Effector memory CD8-positive, alpha-beta T cell (primary cell): ENCODE measurements at places on chromosomes 5 and 9.

DNA sequence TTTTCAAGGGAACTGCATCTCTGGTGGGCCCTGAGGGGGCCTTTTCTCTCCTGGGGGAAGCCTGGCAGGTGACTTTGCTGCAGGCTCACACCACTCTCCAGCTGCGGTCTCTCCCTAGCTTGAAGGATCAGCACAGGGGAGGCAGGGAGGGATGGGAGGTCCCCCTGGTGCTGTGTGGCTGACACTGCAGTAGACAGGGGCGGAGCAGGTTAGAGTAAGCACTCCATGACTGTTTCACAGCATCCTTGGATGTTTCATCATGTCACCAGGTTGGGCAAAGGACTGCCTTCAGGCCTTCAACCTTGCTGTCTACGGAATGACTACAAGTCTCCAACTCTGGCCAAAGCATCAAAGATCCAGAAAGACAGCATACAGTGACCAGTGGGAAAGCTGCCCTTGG lies 470.7 kb downstream of the CDK5RAP2 start:
- DNase-seq: no peak

DNA sequence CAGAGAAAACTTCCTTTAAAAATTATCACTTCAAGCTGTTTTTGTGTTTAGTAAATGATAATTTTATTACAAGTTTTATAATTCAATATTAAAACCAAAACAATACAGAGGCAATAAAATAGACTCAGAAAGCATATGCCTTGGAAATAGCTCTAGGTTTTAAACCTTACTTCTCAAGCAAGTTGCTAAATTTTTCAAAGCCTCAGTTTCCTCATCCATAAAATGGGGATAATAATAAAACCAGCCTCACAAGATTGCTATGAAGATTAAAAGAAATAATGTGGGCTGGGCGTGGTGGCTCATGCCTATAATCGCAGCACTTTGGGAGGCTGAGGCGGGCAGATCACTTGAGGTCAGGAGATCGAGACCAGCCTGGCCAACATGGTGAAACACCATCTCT lies 62.8 kb downstream of the TTLL11 start:
- DNase-seq: no peak

GRCh38 chr5:2841208-2841607 lies 89.7 kb upstream of the IRX2 start:
- no peak for DNase-seq

DNA sequence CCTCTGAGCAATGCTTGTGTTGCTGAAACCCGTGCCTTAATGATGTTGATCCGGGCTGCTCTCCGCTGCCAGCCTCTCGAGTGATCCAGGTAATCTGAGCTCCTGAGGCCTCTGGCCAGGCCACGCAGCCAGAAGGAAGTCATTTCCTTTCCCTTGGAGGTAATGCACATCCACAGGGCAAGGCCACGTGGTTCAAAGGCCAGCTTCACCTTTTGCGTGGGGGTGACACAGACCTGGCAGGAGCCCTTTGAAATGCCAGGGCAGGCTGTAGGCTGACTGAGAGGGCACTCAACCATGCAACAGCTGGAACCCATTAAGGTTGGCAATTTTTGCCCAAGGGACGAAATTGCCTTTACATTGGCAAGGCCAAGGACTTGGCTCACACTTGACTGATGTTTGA lies 80.4 kb downstream of the LIX1 start:
- no peak for DNase-seq

DNA sequence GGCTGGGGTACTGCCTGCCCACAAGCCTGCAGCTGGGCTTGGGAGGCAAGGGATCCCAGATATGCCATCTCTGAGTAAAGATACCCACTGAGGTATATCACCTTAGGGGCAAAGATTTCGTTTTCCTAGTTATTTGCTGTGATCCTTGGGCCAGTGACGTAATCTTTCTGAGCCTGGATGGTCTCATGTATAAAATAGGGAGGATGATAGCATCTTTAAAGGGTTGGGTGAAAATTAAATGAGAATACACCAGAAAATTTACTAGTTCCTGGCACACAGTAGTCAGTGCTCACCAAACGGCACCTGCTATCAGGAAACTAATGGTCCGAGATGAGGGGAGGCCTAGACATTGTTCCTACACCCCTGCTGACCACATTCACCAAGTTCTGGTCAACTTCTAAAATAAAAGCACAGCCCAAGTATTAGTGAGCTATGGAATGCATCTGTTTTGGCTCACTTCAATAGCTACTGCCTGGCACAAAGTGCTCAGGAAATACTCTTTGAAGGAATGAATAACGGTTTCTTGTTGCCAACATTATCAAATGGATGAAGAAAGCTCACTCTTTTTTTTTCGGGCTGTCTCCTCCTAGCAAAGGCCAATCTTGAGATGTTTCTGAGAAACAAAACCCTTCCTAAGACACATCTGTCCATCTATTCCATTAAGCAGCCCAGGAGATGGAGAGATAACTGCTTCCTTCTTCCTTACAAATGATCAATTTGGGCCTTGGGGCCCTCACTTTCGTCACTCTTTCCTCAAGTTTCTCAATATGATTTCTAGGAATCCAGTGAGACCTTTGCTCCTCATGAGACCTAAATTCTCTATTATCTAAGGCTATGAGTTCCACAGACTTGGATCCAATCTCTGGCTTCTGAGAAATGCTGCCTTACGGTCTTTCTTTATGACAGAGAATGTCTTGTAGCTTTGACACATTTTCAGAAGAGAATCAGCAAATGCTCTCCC lies 98.2 kb downstream of the DPYSL3 start:
- no peak for DNase-seq

- no peak for DNase-seq
Measured at GRCh38 chr5:62340392-62340791, 34.4 kb downstream of the KIF2A start.

DNA sequence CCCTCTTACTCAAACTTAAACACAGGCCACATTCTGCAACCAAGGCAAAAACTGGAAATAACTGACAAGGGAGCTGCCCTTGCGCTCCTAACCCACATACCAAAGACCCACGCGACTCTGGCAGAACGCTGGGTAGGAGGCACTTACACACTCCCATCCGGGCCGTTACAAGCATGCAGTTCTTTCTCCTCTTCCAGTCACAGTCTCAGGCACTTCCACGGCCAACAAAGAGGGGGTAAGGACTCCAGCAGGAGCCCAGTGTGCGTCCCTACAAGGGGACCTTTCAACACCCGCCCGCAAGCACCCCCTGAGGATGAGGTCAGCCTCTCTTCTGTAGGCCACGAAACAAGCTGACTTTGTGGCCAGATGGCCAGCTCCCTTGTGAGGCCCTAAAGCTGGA lies 57.4 kb downstream of the SERINC5 start:
- DNase-seq: no peak

DNA sequence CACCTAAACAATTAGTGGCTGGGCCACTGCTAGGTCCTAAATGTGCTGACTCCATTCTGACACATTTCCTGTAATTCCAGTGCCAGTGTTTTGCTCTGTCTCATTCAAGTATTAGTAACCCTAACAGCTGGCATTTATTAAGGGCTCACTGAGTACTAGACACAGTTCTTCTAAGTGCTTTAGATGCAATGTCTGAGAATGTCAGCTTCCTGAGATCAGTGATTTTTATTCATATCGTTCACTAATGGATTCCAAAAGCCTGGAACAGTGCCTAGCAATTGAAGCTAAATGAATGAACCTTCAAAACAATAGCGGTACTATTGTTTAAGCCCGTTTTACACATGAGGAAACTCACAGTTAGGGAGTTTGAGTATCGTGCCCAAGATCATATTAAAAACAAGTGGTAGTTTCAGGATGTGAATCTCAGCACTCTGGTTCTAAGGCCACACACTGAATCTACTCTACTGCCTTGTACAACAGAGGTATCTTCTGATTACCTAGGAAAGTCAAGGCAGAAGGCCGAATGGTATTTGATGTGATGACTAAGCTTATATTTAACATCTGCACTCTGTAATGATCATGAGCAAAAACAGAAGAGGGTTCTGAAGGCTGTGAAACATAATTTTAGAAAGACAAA lies 304.0 kb downstream of the PJA2 start:
- no peak for DNase-seq

- DNase-seq: no peak
Measured at GRCh38 chr9:98193336-98193944, 1.0 kb upstream of the CORO2A start.

GRCh38 chr9:11595756-11596155 lies 983.0 kb upstream of the PTPRD start:
- no peak for DNase-seq

DNA sequence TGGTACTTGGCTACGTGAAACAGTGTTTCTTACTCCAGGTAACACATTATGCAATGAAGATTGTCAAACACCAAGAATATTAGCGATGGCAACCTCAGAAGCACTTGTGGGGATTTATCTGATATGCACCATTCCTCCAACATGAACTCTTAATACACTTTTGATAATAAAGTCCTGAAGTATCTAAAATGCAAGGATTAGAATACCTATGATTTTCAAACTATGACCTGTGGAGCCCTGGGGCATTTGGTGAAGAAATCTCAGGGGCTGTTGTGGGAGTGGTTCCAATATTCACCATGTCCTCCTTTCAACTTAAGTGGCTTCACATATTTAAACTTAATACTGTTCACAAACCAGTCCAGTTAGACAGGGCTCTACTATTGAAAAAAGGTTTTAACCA lies 214.6 kb upstream of the POU5F2 start:
- no peak for DNase-seq

GRCh38 chr5:179264053-179264782 lies 81.0 kb downstream of the ADAMTS2 start:
- DNase-seq: no peak

DNA sequence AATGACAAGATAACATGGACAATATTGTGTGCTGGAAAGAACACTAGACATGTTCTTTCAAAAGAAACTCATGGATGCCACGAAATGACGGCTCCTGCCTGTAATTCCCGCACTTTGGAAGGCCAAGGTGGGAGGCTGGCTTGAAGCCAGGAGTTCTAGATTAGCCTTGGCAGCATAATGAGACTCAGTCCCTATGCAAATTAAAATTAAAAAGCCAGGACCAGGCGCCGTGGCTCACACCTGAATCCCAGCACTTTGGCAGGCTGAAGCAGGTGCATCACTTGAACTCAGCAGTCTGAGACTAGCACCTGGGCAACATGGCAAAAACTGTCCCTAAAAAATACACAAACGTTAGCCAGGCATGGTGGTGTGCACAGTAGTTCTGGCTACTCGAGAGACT lies 814.2 kb downstream of the BRINP1 start:
- no peak for DNase-seq

GRCh38 chr9:89440951-89441654 lies 56.8 kb downstream of the SEMA4D start:
- DNase-seq: no peak

DNA sequence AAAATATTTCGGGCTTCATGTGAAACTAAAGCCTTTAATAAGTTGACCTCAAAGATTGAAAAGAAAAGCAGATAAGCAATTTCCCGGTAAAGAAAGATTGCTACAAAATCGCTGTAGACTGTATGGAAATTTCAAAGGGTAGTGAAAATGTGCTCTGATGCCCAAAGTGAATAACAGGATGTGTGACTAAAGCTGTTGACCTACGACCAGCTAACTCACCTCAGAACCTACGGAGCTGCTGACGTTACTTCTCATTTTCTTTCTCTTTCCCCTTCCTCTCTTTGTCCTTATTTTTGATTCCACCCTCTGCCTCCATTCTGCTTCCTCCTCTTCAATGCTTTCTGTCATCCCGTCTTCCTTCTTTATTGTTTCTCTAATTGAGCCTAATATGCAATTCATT lies 103.2 kb downstream of the PDE4D start:
- no peak for DNase-seq

GRCh38 chr9:136625101-136626065 lies 37.3 kb upstream of the EGFL7 start:
- no peak for DNase-seq

DNA sequence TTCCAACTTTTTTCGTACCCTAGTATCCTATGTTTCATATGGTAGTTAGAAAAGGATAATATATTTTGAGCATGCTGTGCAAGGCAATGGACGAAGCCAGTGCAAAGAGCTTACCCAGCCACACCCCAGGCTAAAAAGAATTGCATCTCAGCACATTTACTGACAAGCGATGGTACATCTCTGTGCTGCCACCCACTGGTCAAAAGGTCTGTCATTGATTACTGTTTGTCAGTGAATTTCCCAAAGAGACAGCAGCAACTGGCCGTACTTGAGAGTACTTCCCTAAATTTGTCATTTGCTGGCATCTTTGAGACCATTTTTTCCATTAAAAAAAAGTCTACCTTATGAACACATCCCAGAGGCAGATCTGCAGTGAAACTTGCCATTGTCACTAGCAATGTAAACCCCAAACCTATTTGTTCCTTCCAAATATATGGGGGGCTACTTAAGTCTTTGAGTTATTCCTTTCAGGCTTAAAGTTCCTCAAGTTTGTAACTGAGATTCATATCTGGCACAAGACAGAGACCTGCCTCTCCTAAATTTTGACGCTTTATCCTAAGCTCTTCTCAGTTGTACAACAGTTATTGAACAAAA lies 184.3 kb downstream of the CTNND2 start:
- DNase-seq: no peak

- DNase-seq: no peak
Measured at GRCh38 chr5:115571441-115571878, 26.9 kb upstream of the FEM1C start.

GRCh38 chr5:168327451-168327850 lies 36.0 kb downstream of the WWC1 start:
- DNase-seq: no peak

DNA sequence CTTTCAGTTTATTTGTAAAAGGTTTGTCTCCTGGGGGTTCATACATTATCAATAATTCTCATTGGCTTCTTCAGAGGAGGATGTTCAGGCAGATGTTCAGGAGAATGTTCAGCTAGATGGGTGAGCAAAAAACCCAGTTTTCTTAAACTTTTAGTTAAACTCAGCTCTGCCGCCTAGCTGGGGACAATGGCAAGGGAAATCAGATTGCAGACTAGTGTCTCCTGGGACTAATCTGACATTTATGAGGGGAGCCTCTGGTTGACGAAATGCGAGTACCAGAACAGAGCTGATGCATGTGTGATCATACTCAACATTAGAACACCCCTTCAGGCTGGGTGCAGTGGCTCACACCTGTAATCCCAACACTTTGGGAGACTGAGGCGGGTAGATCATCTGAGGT lies 314.4 kb downstream of the ARL15 start:
- DNase-seq: no peak

DNA sequence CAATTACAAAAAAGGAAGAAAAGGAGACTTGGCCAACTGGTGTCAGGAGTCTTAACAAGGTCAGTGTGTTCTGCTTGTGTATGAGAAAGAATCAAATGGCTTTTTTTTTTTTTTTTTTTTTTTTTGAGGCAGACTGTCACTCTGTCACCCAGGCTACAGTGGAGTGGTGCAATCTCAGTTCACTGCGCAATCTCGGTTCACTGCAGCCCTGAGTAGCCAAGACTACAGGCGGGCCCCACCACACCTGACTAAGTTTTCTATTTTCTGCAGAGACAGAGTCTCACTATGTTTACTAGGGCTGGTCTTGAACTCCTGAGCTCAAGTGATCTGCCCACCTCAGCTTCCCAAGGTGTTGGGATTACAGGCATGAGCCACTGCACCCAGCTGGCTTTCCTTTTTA lies 3.1 kb upstream of the IL7R start:
- DNase-seq: peak; percentile 63

GRCh38 chr5:145008876-145009530 lies 826.1 kb downstream of the PRELID2 start:
- DNase-seq: no peak

- DNase-seq: no peak
Measured at GRCh38 chr5:106877881-106878280, 792.9 kb downstream of the EFNA5 start.
